Stimulated activated CD8-positive, alpha-beta memory T cell treated with anti-CD3 and anti-CD28 coated beads, Interleukin-15, amount 100 ng/mL, for 4 hours (primary cell): ENCODE measurements at places on chromosomes 4 and X.

GRCh38 chr4:7352486-7352885, 82.2 kb downstream of the PSAPL1 start:
- no peak for DNase-seq

DNA sequence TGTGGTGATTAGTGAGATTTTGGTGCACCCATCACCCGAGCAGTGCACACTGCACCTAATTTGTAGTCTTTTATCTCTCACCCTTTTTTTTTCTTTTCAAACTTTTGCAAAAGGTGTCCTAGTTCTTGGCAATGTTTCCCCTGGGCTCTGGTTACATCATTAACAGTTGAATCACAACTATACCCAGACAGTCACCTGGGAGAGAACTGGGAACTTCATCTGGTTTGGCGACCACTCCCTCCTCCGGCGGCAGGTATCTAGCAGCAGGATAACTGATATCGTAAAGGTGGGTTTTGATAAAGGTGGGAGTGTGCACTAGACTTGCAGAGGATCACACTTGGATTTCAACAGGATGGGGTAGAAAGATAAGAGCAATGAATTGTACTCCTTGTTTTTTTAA, 140.5 kb downstream of the CHIC2 start:
- DNase-seq: no peak

DNA sequence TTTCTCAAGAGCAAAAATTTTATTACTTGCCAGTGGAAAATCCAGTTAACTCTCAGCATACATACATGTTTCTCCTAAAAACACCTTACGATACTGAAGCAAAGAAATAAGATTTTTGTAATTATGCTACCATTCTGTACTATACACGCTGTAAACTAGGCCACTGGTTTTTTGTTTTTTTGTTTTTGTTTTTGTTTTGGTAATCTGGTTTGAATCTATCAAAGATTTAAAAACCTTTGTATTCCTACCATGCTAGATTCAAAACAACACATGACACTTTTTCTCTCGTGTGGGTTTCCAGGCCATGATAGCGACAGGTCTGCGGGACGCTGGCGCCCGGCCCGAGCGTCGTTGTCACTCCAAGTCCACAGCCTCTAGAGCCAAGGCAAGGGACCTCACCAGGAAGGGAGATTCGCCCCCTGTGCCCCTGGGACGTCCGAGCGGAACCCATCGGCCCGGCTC, 723 bp downstream of the TMEM192 start:
- DNase-seq: no peak

GRCh38 chr4:165293061-165293460, 34.4 kb upstream of the MSMO1 start:
- no peak for DNase-seq

DNA sequence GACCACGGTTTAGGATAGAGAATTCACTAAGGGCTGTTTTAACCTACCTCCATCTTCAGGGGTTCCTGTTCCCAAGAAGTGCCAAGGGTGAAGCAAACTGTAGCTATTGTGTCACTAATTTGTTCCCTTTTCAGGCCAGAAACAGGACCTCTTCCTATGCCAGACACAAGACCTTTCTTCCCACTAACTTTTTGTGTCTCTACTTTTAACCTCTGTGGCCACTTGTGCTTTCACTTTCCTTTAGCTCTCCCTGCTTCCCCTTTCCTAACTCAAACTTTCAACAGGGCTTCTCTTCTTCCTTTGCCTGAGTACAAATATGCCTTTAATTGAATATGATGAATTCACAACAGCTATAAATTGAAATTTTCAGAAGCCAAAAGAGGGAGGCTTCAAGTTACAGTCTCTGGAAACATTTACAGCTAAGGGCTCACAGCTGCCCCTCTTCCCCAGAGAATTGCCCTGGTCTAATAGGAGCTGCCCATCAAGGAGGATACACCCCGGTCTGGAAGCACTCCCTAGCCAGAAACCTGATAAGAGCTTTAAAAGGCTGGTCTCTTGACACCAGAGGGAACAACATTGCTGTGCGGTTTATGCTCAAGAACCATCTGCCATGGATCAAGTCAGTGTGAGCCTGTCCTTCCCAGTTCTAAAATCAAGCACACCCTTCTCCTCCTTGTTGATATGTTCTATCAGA, 61.7 kb upstream of the PLS3 start:
- DNase-seq: no peak

- no peak for DNase-seq
Measured at GRCh38 chr4:15926486-15926885, 12.1 kb downstream of the FGFBP1 start.

DNA sequence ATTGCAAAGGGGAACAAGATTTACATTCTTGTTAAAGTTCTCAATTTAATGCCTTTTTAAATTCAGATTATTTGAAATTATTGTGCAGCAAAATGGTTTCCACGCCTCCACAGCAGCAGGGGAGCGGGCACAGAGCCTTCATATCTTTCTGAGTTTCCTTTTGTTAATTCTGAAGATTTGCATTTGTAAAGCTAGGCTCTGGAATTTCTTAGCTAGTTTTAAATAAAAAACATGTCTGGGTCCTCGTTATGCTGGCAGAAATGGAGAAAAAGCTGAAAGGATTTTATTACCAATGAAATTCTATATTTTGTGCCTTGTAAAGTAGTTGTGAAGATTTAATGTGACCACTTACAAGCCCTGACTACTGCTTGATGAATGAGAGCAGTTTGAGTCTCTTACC, 40.8 kb upstream of the MAGED1 start:
- DNase-seq: no peak

DNA sequence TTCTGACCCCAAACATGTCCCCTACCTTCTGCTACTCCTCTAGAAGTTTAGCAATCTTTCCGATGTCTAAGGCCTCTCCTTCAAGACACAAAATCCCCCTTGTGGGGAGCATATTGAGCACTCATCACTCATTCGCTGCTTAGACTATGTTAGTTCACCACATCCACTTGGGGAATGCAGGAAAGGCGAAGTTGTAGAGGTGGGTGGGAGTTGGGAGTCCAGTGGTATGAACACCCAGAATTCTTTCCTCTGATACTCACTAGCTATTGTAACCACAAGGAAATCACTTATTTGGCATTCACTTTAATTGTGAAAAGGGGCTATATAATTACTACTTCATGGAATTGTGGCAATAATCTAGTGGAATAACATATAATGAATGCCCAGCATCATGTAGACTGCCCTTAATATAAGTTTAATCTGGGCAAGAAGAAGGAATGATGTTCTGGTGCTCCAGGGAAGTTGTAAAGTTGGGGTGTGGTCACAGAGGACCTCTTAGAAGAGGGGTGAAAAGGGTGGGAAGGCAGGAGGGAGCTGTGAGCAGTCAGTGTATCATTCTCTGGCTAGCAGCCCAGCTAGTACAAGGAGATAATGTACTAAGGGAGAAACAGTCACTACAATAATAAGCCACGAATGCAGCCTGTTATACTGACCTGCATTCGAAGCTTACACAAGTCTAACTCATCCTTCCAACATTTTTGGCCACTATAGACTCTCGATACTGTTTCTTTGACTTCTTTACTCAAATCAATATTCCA, 468.2 kb upstream of the DIPK2B start:
- DNase-seq: no peak

GRCh38 chr4:77921701-77922100, 59.1 kb downstream of the MRPL1 start:
- no peak for DNase-seq

GRCh38 chr4:67884701-67885100, 899 bp upstream of the TMPRSS11D start:
- DNase-seq: no peak
